ENCODE measurements at places on chromosomes 6 and 20.
A peak's percentile ranks its signal among the peaks of the same experiment; 100 is the strongest.

- no peak for DNase-seq
These were observed 309.1 kb downstream of the LMBRD1 start for GRCh38 chr6:69487688-69488087.

DNA sequence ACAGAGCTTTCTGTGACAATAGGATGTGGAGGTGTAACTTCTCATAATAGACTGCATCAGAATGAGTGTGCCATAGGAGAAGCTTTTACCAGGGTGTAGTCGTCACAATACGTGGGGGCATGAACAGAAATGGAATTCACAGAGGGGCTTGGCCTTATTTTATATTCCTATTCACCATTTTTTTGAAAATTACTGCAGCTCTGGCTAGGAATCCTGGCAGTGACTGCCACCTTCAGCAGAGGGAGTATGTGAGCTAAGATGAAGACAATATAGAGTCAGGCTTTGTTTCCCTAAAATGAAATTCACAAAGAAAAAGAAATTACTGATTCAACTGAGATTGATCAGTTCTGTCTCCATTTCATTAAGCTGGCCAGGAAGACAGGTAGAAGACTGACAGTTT lies 13.9 kb downstream of the TOMM6 start:
- no peak for DNase-seq

DNA sequence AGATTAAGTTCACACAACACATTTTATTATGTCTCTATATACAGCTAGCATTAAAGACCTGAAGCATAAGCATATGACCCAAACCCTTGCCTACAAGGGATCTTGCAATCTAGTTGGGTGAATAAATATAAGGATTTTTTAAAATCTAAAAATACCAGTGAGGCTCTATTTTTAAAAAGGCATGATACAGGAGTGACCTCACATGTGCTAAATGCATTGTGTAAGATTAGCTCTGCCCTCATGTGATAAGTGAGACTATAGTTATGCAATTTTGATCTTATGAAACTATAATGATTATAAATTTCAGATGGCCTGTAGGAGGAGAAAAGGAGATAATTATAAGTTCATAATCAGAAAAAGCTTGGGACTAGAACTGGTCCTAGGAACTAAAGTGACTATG lies 451.0 kb upstream of the MAN1A1 start:
- no peak for DNase-seq

DNA sequence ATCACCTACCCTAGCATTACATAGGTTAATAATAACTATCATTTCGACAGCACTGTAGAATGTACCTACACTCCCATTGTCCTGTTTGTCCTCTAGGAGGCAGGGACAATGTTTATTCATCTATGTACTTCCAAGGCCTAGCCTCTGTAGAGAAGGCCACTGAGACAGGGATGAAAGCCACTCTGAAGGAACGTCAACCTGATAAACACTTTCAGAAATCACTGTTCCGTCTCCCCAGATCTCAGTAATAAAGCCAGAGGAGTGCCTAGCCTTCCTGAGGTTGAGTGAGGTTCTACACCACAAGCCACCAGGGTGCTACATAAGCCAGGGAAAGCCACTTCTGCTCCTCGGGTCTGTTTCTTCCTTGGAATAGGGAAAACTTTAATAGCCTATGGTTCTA lies 44.8 kb downstream of the POPDC3 start:
- no peak for DNase-seq

- DNase-seq: no peak
These were observed 8.6 kb upstream of the SERPINB6 start for GRCh38 chr6:2979819-2980464.

- no peak for DNase-seq
These were observed 251.8 kb upstream of the CITED2 start for GRCh38 chr6:139625998-139626975.

- no peak for DNase-seq
These were observed 623 bp upstream of the SNX9 start for GRCh38 chr6:157822245-157823000.

DNA sequence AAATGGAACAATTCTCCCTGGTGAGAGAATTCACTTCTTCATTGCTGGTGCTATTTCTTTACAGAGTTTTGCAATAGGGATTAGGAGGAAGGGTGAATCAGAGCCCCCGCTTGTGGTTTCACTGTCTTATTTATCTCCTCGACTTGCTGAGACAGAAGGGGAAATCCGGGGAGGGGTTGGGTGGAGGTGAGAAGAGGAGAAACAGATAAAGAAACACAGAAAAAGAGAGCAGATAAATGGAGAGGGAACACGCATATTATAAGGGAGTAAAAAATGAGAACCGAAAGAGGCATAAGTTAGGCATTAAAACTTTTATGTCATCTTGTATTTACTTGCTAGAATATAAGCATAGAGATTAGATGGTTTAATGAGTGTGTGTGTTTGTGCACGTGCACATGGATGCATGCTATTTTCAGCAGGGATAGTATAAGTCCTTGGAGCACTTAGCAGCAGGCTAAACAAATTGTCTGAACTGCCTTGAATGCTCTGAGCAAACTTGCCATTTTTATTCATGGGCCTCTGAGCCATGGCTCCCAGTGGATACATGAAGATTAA lies 105.0 kb downstream of the OLIG3 start:
- DNase-seq: peak; percentile 44

DNA sequence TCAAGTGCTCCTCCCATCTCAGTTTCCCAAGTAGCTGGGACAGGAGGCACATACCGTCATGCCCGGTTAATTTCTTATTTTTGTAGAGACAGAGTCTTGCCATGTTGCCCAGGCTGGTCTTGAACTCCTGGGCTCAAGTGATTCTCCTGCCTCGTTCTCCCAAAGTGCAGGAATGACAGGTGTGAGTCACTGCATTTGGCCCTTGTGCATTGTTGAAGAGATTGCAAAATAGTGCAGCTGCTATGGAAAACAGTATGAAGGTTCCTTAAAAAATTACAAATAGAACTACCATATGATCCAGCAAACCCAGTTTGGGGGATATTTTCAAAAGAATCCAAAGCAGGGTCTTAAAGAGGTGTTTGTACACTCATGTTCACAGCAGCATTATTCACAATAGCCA lies 69.1 kb downstream of the GJA10 start:
- DNase-seq: no peak

Data from activated T-cell treated with anti-CD3 and anti-CD28 coated beads for 48 hours (primary cell).